ENCODE measurements at places on chromosomes 12 and 14. TPM values are rescaled to one million over a fixed set of nuclear protein-coding genes. Genes with fewer than 3 reads are reported as not detected.

DNA sequence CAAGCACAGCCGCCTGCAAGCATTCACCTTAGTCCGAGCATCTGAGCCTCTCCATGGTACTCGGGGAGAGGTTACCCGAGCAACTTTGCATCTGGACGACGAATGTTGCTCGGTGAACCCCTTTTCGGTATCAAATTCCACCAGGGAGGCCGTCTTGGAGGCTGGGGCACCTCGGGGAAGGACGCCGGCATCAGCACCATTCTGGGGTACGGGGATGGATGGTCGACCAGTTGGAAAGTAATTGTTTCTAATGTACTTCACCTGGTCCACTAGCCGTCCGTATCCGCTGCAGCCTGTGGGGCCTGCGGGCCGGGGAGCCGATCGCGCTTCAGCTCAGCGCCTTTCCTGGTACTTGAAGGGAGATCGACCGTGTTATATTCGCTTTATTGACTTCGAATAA lies 161.7 kb upstream of the RTL1 start:
- DNase-seq, result no peak

Gene AICDA
- polyA plus RNA-seq, result not detected

DNA sequence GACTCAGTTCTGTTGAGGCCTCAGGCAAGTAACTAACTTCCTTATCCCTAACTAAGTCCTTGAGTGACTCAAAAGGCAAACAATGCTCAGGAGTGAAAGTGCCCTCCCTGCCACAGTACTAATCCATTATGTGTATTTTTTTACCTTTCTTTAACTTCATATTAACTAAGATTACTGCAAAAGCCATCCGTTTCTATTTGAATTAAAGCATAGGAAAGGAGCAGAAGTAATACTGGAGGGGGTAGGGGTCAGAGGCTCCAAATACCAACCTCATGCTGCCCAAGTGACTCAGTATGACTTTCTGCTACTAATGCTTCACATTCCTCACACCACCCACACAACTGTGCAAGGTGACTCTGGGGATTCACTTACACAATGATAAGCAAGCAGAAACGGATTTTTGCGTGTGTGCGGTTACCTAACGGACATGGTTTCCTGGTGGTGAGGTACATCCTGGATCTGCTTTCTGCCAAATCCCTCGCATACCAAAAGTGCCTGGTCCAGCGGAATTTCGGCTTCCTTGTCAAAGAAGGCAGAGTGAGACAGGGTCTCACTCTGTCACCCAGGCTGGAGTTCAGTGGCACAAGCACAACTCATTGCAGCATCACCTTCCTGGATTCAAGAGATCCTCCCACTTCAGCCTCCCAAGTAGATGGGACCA lies 25.1 kb downstream of the MOK start:
- DNase-seq, result peak; percentile 96

GRCh38 chr12:22042976-22043669 lies 2.9 kb upstream of the CMAS start:
- DNase-seq, result peak; percentile 41

DNA sequence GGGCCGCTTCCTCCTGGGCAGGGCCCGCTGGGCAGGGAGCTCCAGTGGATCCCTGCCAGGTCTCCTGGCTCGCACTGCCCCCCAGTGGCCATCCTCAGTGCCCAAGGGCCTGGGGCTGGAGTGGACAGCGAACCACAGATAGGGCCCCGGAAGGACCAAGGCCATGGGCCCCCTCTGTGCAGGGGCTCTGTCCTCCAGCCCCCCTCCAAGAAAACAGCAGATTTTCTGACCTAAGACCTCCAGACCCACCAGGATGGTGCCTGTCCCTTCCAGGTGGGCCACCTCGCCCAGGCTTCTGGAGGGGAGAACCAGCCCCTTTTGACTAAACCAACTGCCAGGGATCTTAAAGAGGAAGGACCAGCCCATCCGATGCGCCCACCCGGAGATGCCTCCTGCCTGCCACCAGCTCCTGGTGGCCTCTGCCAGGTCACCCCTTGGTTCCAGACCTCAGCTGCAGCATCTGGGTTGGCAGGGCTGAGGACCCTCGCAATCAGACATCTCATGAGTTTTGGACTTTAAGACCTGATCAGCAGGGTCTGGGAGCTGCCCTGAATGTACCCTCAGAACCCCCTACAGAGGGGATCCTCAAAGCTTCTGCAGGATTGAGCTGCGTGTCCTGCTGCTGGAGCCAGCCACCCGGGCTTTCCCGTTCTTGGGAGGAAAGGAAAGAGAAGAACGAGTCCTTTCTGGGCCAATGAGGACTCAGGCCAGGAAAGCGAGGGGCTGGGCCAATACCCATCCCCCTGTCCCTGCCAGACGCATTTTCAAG lies 325.8 kb upstream of the DIO3 start:
- DNase-seq, result no peak

Measured in AG04450 (cell line).